ENCODE measurements at places on chromosomes 2 and 18.

DNA sequence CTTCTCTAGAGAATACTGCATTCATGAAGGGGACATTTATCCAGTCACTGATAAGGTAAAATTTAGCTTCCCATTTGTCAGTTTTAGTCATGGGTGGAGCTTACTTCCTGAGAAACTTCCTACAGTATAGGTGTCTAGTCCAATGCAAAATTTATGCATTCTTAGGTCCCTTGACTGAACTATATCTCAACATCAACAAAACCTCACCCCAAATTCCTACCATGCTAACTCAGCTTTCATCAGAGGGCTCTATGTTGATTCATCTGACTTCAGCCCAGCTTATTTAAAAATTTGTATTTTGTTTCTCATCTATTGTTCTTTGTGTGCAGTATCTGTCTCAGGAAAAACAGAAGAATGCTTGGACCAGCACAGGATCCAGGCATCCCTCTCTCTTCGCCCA lies 296.4 kb upstream of the ACVR2A start:
- DNase-seq = no peak

- DNase-seq = no peak
Observed at GRCh38 chr2:38294597-38294996, 82.5 kb downstream of the ATL2 start.

DNA sequence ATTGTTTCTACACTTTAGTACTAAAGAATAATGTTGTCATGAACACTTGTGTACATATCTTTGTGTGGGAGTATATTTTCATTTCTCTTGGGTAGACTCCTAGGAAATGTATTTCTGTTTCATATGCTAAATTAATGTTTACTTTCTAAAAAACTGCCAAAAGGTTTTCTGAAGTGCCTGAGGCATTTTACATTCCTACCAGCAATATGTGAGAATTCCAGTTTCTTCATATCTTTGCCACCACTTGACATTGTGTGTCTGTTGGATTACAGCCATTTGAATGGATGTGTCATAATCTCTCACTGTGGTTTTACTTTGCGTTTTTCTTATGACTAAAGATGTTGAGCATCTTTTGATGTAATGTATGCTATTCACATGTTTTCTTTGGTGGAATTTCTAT lies 428.2 kb upstream of the KCNH7 start:
- DNase-seq = no peak

DNA sequence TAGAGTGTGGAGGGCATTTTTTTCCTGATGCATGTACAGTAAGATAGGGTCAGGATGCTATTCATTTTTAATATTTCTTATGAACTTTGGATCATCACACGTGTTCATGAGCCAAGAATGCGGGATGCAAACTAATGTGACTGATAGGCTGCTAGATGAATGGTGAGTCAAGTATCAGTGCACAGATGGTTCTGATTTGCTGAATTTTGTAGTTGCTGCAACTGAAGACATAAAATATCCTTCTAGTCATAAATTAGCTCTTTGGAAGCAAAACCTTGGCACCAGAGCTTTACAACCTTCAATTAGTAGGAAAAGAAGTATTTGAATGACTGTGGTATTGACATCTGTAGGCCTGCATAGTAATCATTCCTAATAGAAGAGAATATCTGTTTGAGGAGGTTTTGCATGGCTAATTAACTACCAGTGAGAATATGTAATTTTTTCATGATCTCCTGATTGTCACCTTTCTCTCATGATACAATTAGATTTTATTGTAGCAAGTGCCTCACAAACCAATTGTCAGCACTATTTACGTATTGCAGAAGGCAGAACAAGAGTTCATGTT lies 94.0 kb downstream of the VRK2 start:
- DNase-seq = no peak

GRCh38 chr2:66517772-66518171 lies 82.8 kb downstream of the MEIS1 start:
- no peak for DNase-seq

- DNase-seq = peak; percentile 10
Observed at GRCh38 chr2:9914384-9915065, 37.0 kb upstream of the GRHL1 start.

DNA sequence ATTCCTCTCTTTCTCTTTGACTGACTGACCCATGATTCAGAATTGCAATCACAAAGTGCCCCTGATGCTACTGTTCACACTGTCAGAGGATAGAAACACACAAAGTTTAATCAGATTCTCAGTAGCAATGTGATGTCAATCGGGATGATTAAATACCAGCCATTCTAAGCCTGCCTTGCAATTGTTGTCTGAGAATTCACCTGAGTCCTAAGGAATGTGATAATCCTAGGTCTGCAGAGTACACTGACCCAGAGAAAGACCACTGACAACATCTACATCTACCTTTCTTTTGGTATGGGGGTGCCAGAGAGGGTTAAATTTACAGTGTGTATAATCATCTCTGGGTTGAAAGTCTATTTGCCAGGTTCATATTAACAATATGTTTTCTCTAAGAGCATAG lies 883.3 kb downstream of the NRXN1 start:
- DNase-seq = no peak

GRCh38 chr2:179106342-179106675 lies 56.4 kb upstream of the CCDC141 start:
- no peak for DNase-seq

GRCh38 chr2:115649731-115650130 lies 1207.3 kb downstream of the DPP10 start:
- DNase-seq = no peak

DNA sequence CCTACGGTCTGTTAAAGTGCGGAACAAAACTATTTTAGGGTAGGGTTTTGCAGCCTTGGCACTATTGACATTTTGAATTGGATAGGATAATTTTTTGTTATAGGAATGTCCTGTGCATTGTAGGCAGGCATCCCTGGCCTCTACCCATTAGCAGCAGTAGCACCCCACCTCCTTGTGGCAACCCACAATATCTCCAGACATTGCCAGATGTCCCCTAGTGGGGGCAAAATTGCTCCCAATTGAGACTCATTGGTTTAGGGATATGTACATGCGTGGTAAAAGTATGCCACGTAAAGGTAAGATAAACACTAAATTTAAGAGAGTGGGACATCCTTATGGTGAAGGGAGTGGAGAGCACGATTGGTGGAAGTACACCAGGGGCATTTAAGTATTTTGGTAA lies 4.6 kb downstream of the MIB1 start:
- no peak for DNase-seq

- DNase-seq = no peak
Observed at GRCh38 chr2:220315098-220315823, 687.8 kb downstream of the SLC4A3 start.

GRCh38 chr18:63379639-63379962 lies 12.6 kb upstream of the KDSR start:
- no peak for DNase-seq

GRCh38 chr2:200702044-200702443 lies 109.7 kb upstream of the BZW1 start:
- no peak for DNase-seq

GRCh38 chr2:236360496-236360895 lies 96.3 kb upstream of the ASB18 start:
- no peak for DNase-seq

- DNase-seq = no peak
Observed at GRCh38 chr2:120465012-120465700, 119.2 kb downstream of the INHBB start.

DNA sequence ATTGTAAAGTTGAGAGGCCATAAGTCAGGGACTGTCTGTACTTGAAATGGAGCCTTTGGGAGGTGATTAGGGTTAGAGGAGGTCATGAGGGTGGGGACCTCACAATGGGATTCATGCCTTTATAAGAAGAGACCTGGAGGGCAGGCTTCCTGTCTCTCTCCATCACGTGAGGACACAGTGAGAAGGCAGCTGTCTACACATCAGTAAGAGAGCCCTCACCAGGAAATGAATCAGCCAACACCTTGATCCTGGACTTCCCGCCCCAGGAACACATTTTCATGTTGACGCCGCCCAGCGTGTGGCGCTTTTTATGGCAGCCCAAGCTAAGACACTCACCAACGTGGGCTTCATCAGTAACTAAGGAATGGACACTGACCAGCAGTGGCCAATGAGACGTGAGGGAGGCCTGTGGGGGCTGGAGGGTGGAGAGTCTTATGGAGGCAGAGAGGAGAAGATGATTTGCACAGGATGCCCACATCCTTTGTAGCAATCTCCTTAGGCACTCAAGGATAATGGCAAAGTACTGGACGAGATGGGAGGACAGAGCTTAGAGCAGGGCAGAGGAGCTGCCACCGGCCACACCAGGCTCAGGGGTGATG lies 162.7 kb downstream of the EIPR1 start:
- no peak for DNase-seq

DNA sequence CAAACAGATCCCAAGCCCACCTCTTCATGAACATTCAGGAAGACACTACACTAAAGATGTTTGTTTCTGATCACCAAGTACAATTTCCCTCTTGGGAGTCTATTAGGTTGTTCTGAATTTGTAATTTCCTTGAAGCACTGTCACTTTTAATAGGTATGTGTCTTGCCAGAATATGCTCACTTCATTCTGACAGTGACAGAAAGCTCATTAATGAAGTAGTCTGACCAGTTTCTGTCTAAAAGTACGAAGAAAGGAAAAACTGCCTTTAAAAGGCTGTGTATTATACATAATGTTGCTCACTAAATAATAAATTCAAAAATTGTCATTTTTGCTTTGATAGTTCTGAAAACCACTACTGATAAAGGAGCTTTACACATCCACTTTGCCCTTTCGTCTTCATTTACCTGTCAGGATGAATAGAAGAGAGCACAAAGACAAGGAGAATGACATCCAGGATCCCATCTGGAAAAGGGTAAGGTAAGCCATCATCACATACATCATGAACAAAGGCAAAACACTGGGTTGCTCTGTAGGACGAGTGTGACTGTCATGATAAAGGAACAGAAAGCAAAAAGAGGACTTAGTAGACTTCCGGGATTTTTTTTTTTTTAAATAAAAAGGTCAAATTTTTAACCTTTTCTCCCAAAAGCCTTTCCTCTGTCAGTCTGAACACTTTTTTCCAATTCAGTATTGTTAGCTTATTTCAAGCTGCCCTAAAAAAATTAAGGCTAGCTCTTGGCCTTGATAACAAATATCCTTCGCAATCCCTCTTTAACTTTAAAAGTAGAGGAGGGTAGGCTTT lies 103.4 kb downstream of the METTL8 start:
- no peak for DNase-seq

DNA sequence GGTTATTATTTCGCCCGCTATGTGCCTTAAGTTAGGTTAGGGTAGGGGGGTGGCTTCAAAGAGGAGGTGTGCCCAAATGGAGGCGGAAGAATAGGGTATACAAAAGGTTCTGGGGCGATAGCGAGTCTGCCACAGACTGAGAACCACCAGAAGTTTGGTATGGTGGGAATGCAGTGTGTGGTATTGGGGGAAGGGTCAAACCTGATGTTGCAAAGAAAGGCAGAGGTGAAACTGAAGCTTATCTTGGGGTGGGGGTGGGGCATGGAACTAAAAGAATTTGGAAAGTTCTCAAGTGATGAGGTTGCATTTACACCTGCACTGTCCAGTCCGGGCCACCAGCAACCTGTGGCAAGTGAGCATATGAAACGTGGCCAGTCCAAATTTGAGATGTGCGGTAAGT lies 11.8 kb upstream of the CCBE1 start:
- DNase-seq = no peak

GRCh38 chr2:223970343-223971128 lies 13.3 kb downstream of the MRPL44 start:
- DNase-seq = no peak

- DNase-seq = no peak
Observed at GRCh38 chr2:29615183-29615582, 306.2 kb downstream of the ALK start.

DNA sequence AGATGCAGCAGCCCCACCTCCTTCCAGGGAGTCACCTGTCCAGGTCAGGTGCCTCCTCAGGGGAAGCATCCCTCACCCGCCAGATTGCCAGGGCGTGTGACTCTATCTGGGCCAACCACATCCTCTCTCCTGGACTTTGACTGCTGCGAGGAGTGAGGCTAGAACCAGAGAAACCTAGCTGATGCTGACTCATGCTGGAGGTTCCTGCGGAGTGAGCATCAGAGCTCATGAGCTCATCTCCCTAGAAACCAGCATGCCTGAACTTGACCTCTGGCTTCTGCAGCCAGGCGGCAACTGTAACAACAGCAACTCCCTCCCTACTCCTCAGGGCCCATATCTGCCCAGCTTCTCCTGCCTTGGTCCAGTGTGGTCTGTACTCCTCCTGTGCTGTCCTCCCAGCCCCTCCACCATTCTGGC lies 28.3 kb upstream of the NT5DC4 start:
- DNase-seq = peak; percentile 7

GRCh38 chr2:170467568-170468422 lies 247.3 kb upstream of the SP5 start:
- DNase-seq = no peak

GRCh38 chr2:127453013-127453391 lies 34.8 kb downstream of the PROC start:
- DNase-seq = no peak

GRCh38 chr2:165575044-165575615 lies 105.6 kb downstream of the CSRNP3 start:
- DNase-seq = no peak

DNA sequence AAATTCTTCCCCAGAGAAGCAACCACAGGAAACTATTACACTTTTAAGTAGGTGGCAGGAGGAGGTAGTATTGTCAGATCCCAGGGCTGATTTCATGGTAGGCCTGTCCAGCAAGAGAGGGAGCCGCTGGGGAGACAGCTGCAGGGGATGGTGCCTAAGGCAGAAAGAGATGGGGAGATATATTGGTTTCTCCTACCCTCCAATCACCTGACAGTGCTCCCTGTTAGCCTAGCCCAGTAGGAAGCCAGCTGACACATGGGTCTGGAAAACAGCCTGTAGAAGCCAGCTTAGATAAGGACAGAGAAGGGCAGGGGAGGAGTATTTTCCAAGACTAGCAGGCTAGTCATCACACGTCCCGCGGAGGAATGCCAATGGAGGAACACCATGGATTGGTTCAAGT lies 8.2 kb upstream of the SPOPL start:
- DNase-seq = no peak

DNA sequence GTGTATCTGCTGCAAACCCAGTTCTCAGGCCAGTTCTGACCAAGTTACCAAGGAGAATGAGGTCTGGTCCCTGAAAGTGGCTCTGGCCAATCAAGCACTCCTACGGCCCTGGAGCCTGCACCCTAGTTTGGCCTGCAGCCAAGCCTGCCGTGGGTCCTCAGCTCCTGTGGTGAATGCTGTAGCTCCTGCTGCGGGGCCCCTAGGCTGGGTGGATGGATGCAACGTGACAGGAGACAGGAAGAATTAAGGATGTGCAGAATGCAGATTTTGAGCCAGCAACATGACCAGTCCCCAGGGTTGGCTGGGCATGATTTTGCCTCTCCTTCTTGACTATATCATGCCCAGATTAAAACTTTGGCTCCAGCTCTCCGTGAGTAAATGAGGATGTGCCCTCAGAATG lies 97.2 kb downstream of the SMAD7 start:
- DNase-seq = no peak

- DNase-seq = no peak
Observed at GRCh38 chr2:24877646-24878045, 42.4 kb downstream of the ADCY3 start.
